ENCODE measurements at places on chromosomes 3 and 15. TPM values are rescaled to one million over a fixed set of nuclear protein-coding genes. Genes with fewer than 3 reads are reported as not detected.

DNA sequence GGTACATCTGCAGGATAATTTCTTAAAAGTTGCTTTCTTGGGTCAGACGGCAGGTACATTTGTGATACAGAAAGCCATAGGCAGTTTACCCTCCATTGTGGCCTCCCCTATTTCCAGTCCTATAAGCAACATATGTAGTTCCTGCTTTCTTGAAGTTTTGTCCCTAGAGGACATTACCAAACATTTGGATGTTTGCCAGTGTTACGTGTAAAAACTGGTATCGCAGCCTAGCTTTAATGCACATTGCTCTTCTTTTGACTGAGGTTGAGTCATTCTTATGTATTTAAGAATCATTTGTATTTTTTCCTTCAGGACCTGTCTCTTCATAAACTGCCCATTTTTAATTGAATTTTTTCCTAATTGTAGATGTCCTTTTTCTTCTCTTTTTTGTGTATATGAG is 114.3 kb downstream of the DIPK2A start:
- no peak for DNase-seq

DNA sequence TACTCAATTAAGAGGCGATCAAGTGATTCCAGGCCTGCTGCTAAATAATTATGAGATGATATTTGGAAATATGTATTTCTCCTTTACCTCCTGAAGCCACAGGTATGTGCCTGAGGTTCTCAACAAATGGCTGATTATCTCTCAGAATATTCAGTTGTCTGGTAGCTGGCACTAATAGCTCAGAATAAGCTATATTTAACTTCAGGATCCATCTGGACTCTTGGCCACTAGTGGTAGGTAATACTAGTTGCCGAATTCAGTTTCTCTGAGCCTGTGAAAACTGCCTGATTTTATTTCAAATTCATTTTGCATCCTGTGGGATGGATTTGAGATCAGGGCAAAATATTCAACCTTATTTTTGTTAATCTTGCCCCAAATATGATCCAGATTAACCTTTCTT is 499.0 kb downstream of the DIPK2A start:
- DNase-seq, result no peak

DNA sequence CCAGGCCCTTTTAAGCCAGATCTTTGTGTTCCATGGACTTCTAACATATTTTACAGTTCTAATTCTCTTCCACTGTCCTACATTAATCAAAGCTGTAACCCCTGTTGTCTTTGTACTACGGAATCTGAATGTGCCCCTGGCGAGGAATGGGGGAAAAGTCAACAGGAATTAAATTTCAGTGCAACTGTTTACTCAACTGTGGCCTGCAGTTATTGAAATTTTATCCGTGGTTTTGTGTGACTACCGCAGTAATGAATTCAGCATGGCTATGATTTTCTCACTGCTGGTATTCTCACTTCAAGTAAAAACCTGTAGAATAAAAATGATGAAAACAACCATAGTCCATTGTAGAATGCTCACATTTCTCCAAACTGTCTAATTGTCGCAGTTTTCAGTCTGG is 388.0 kb downstream of the FOXP1 start:
- peak; percentile 61 for DNase-seq

PRRT3 gene
- 0.57 TPM for total RNA-seq

GRCh38 chr3:95883801-95884200 is 930.6 kb upstream of the EPHA6 start:
- no peak for DNase-seq

GRCh38 chr3:46692566-46692990 is 901 bp downstream of the ALS2CL start:
- peak; percentile 43 for DNase-seq

DNA sequence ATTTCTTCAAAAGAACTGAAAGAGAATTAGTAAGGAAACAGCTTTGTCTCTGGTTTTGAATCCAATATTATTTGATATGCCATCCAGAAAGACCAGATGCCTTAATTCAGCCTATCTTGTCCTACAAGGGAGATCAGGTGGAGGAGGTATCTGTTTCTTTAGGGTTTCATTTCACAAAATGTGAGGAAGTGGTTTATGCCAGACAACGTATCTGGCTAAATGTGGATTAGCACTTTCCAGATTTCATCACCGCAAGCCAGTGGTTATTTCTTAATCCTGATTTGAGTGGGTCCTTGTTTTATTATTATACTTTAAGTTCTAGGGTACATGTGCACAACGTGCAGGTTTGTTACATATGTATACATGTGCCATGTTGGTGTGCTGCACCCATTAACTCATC is 271.1 kb downstream of the EBLN2 start:
- DNase-seq, result no peak

DNA sequence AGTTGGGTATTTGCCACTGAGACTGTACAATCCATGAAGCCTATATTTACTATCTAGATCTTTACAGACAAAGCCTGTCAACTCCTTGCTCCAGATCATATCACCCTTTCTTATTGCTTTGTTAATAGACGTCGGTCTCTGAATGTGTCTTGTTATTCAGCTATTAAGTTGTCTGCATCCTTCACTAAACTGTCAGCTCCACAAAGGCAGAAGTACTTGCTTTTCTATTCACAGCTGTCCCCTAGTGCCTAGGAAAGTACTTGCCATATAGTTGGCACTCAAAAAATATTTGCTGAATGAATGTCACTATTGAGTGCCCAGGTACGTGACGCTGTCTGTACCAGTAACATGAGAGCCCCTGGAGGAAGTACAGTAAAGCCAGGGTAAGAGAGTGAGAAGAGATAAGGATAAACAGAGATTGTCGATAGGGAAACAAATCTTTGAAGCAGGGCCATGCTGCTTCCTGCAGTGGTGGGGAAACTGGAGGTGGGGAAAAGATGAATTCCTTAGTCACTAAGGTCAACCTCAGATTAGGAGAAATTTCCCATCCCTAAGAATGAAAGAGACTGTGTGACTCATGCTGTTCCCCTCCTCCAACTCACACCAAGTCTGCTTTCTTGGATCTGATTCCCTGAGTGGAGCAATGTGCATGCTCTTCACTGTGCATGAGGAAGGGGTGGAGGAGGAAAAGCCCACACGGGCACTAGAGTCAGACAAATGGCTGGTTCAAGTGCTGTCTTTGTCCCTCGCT is 36.3 kb downstream of the PRICKLE2 start:
- peak; percentile 91 for DNase-seq

GRCh38 chr3:16357186-16358121 is 92.4 kb downstream of the OXNAD1 start:
- no peak for DNase-seq

PRR20G gene
- total RNA-seq, result not detected

AGTR1 gene
- not detected for total RNA-seq

DNA sequence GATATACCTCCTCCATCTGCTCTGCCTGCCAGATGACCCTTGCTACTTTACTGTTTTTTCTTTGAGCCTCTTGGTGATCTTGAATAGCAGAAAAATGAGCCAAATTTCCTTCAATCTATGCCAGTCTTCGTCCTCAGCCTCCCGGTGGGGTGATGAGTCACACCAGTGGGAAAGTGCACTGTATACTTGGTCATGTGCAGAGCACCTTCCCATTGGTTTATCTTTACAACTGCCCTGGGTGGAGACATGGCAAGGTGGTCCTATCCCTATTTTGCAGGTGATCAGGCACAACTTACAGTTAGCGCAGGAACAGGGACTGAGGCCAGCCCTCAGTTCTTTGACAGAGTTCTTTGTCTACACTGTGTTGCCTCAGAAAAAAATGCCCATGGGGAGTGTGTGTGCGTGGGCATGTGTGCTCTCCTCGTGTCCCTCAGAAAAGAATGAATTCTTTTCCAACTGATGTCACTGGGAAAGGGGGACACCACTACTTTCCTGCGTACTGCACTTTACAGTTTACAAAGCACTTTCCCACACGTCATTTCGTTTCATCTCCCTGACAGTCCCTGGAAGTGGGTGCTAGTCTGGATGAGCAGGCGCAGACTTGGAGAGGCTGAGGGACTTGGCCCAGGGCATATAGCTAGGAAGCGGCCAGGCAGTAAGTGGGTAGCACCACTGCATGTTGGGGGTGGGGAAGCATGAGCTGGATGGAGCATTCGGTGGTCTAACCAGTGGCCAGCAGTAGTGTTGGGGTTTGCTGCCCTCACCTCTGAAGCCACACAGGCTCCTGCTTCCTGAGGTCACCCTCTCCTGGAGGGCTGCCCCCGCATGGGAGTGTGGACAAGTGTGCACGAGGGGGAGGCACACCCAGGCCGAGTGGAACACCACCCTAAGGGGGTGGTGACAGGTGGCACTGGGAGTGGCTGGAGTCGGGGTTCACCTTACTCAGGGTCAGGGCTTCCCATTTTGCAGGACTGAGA is 24.1 kb downstream of the SMAD3 start:
- peak; percentile 83 for DNase-seq

- no peak for DNase-seq
Measured at GRCh38 chr15:33746203-33746602, 222.1 kb upstream of the CHRM5 start.

DNA sequence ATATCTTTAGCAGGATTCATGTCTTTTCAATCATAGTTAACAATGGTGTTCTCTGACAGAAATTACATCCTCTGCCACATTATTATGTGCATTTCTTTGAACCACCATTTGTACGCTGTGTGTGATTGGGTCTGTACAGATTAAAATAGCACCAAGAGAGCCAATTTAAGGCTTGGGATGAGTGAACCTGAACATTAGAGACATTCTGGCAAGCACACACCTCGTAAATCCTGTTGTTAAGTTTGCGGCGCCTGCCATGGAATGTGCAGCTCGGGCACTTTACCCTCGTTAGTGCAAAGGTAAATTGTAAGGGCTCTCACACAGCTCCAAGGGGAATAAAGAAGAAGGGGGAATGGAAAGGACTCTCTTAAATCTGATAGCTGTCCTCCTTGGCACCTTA is 482.4 kb upstream of the DPPA4 start:
- no peak for DNase-seq

CLSTN2 gene
- total RNA-seq, result 0.86 TPM

DNA sequence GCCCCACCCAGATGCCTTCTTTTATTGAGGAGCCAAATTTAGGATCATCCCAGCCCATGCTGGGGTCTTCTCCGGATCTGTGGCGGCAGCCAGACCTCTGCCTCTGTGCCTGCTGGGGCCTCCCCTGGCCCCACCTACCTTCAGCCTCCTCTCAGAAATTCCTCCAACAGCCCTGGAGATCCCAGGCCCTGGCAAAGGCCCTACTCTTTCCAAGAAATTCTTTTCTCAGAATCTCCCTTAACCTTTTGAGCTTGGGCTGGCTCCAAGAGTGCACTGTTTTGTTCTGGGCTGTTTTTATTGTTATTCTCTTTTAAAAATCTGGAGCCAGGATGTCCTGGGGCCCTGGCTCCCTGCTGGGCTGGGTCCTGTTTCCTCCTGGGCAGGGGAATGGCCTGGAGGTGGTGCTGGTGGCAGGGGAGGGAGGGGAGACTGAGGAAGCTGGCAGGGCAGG is 57.8 kb downstream of the GRIP2 start:
- DNase-seq, result no peak

HTR3E gene
- total RNA-seq, result not detected

IMPG2 gene
- 0.21 TPM for total RNA-seq

COLQ gene
- total RNA-seq, result 0.29 TPM

- DNase-seq, result no peak
Measured at GRCh38 chr15:56194035-56194434, 49.6 kb downstream of the RFX7 start.

SNRPA1 gene
- total RNA-seq, result 88.4 TPM

DNA sequence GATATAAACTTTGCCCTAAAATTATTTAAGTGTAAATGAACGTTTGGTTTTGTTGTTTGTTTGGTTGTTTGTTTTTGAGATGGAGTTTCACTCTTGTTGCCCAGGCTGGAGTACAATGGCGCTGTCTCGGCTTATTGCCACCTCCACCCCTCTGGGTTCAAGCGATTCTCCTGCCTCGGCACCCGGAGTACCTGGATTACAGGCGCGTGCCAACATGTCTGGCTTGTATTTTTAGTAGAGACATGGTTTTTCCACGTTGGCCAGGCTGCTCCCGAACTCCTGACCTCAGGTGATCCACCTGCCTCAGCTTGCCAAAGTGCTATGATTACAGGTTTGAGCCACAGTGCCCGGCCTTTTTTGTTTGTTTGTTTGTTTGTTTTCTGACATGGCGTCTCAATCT is 87.9 kb upstream of the CHD2 start:
- DNase-seq, result no peak

CADM2 gene
- not detected for total RNA-seq

- DNase-seq, result no peak
Measured at GRCh38 chr3:64244011-64244942, 19.0 kb upstream of the PRICKLE2 start.

GRCh38 chr3:106814231-106814630 is 563.0 kb upstream of the CCDC54 start:
- no peak for DNase-seq

GRCh38 chr15:77493324-77493907 is 72.7 kb downstream of the HMG20A start:
- peak; percentile 33 for DNase-seq

MUC20 gene
- not detected for total RNA-seq

DNA sequence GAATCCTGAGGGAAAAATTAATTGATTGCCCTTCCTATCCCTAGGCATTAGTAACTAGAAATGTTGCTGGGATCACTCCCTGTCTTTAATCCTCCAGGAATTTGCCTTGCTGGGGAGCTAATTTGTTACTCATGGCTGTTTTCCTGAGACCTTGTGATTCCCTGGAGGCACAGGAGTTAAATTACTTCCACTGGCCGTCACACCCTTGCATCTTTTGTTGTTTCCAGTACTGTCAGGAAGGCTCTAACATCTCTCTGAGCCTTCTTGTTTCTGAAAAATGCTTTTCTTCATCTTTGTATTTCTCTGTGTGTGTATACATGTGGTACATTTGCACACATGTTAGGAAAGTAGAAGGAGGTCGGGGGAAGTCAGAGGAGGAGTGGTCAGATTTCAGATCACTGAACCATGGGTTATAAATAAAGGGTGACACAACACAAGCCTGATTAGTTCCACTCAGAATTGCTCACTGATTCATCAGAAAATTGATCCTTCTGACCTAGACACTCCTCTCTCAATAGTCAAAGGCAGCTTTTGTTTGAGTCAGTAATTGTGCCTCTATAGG is 23.5 kb upstream of the LRRFIP2 start:
- peak; percentile 48 for DNase-seq

DNA sequence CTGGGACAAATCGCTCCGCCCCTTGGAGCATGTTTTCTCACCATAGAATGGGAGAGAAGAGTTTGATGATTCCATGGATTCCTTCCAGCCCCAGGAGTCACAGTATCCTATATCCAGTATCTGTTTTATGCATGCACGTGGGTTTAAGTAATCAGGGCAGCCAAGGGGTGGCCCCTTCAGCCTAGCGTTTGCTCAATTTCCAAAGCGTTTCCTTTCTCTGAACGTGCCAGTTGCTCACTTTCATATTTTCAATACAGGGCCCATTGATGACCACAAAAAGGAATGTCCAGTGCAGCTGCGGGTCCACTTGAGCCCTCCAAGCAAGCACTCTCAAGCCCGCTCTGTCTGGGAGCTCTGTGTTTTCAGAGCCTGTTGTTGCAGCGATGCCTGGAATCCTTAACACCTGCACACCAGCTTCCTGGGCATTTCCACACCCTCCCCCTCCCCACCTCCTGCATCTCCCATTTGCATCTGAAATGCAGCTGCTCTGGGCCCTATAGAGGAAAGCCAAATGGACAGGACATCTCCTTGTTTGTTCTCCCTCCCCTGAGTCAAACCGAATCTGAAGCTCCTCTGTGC is 164.3 kb upstream of the LPP start:
- no peak for DNase-seq

SNX22 gene
- total RNA-seq, result not detected

GRCh38 chr15:94231723-94232468 is 535 bp downstream of the MCTP2 start:
- DNase-seq, result peak; percentile 14

- DNase-seq, result no peak
Measured at GRCh38 chr3:61631108-61631769, 69.9 kb downstream of the PTPRG start.

- DNase-seq, result no peak
Measured at GRCh38 chr15:68285259-68285980, 7.9 kb downstream of the FEM1B start.

All from Daoy (cell line).